Activated CD4-positive, alpha-beta memory T cell treated with anti-CD3 and anti-CD28 coated beads, Interleukin-2, amount 10 ng/mL, durations not matched to agents 7 days and 5 days (primary cell): ENCODE measurements at places on chromosomes 3 and 15.

DNA sequence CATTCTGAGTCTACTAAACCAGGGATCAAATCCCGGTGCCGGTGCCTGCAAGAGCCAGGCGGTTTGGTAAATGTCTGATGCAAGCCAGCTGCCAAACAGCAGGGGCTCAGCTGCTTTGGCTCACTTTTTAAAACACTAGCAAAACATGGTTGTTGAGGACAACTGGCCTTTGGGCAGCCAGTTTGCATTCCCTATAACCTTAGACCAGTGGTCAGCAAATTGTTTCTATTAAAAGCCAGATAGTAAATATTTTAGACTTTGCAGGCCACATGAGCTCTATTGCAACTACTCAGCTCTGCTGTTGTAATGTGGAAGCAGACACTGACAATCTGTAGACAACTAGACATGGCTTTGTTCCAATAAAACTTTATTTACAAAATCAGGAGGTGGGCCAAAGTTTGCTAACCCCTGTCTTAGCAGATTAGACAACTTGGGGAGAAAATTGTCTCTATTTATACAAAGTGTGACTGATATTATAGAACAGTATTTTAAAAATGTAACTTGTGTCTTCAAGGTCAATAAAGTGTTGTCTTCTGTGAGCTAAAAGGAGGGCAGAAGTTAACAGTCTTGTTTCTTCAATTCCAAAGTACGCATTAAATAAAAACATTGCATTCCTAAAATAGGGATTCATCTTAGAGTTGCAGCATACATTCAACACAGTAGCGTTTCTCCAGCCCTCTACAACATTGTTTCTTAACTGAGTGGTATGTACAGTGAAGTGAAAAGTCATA, 67.6 kb downstream of the SSUH2 start:
- no peaks in the 10 kb centered on the region for H3K4me1 ChIP-seq
- DNase-seq: no peak
- no peak overlapping the region for H3K4me3 ChIP-seq
- H3K36me3 ChIP-seq: no peaks in the 10 kb centered on the region

DNA sequence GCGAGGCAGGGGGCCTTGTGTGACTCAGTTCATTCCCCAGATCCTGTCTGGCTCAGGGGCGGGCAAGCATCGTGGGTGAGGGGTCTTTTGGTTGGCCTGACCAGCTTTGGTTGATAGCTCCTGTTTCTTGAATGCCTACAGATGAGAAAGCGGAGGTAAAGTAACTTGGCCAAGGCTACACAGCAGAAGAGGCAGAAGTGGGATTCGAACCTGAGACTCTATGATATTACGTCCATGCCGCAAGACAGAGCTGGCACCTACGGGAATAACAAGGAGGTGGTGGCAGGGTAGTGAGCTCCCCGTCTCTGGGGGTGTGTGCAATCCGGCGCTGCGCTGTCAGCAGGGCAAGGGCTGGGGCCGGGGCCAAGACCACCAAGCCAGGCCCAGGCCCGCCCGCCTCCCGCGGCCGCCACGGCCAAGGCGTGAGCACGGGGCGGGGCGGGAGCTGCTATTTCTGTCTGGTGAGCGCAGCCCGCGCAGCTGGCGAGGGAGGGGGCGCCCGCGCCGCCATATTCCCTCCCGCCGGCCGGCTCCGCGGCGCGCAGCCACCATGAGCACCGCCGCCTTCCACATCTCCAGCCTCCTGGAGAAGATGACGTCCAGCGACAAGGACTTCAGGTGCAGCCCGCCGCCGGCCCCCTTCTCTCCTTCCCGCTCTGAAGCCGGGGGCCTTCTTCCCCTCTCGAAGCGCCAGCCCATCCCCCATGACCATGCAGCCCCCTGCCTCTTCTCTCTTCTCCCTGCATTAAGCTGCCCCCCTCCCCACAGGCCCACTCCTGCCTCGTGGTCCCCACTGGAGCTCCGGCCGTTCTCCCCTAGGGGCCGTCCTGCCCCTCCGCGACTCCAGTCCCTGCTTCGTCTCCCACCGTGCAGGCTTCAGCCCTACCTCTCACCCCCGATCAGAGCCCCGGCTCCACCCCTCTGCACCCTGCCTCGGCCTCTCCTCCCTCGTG, at the start of gene CAND2:
Gene CAND2, plus strand, starts transcription at position 510 of the 953 bp plus-strand sequence. Its CDS starts 41 bp downstream, at position 551.
- peaks cover 22% of the 10 kb centered on the region for H3K27me3 ChIP-seq
- H3K36me3 ChIP-seq: no peaks in the 10 kb centered on the region
- DNase-seq: no peak
- peaks cover 3% of the 10 kb centered on the region for H3K4me1 ChIP-seq

- H3K27me3 ChIP-seq: no peaks in the 10 kb centered on the region
- no peak for DNase-seq
Measured at GRCh38 chr3:151403246-151403645, 18.7 kb upstream of the P2RY12 start.

- H3K36me3 ChIP-seq: no peaks in the 10 kb centered on the region
- H3K4me1 ChIP-seq: no peaks in the 10 kb centered on the region
Measured at GRCh38 chr3:54188176-54188791, 65.9 kb downstream of the CACNA2D3 start.

DNA sequence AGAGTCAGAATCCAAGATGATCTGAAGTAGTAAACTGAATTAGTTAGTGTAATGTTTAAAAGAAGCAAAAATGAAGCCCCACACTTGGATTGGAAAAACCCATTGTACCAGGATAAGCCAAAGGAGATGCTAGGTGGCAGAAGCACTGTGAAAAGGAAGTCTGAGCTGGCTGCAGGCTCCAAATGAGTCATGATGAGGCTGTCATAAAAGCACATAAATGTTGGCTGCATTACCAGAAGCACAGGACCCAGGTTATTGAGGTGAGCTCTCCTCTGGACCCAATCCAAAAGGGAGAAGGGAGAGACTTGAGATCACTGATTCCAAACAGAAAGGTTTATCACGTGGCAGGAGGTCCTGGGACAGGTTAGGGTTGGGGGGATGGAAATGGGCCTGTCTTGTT, 3.2 kb upstream of the ACAN start:
- H3K4me1 ChIP-seq: peaks cover 2% of the 10 kb centered on the region
- no peaks in the 10 kb centered on the region for H3K36me3 ChIP-seq
- no peak overlapping the region for H3K4me3 ChIP-seq
- peaks cover 61% of the 10 kb centered on the region for H3K27me3 ChIP-seq
- H3K27ac ChIP-seq: no peak overlapping the region
- DNase-seq: no peak

GRCh38 chr3:115825046-115825445, 201.7 kb downstream of the GAP43 start:
- no peak overlapping the region for H3K27ac ChIP-seq
- no peak overlapping the region for H3K4me3 ChIP-seq
- DNase-seq: no peak
- H3K36me3 ChIP-seq: no peaks in the 10 kb centered on the region
- H3K27me3 ChIP-seq: peaks cover 4% of the 10 kb centered on the region

DNA sequence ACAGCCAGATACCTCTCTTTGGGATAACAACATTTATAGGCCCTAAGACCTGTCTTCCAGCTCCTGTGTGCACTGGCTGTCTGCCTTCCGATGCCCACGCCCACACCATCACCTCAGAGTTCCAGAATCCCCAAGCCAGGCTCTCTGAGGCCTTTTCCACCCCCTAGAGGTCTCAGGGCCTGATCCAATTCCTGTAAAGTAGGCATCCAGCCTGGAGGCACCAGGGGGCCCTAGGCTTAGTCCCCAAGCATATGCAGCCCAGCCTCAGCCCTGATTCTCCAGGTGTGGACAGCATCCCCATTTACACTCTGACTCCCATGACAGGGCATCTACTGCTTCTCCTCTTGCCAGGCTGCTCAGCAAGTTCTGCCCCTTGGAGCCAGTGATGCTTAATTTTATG, 72.7 kb upstream of the CORO2B start:
- no peak for DNase-seq
- peaks cover 33% of the 10 kb centered on the region for H3K27me3 ChIP-seq
- H3K36me3 ChIP-seq: no peaks in the 10 kb centered on the region
- H3K4me3 ChIP-seq: no peak overlapping the region
- no peak overlapping the region for H3K27ac ChIP-seq
- H3K4me1 ChIP-seq: peaks cover 1% of the 10 kb centered on the region

- H3K27me3 ChIP-seq: no peaks in the 10 kb centered on the region
- H3K4me1 ChIP-seq: no peaks in the 10 kb centered on the region
- H3K36me3 ChIP-seq: peaks cover 8% of the 10 kb centered on the region
- no peak overlapping the region for H3K4me3 ChIP-seq
- DNase-seq: no peak
Measured at GRCh38 chr3:11548721-11549131, 95.0 kb downstream of the VGLL4 start.

- H3K36me3 ChIP-seq: no peaks in the 10 kb centered on the region
- no peaks in the 10 kb centered on the region for H3K27me3 ChIP-seq
- H3K4me1 ChIP-seq: peaks cover 2% of the 10 kb centered on the region
- no peak overlapping the region for H3K27ac ChIP-seq
Measured at GRCh38 chr15:48451736-48452135, 120.5 kb downstream of the DUT start.

GRCh38 chr3:34056951-34057390, 258.5 kb downstream of the PDCD6IP start:
- DNase-seq: peak; percentile 31
- peaks cover 11% of the 10 kb centered on the region for H3K4me1 ChIP-seq
- no peak overlapping the region for H3K27ac ChIP-seq
- H3K36me3 ChIP-seq: no peaks in the 10 kb centered on the region
- H3K27me3 ChIP-seq: peaks cover 6% of the 10 kb centered on the region
- H3K4me3 ChIP-seq: no peak overlapping the region

DNA sequence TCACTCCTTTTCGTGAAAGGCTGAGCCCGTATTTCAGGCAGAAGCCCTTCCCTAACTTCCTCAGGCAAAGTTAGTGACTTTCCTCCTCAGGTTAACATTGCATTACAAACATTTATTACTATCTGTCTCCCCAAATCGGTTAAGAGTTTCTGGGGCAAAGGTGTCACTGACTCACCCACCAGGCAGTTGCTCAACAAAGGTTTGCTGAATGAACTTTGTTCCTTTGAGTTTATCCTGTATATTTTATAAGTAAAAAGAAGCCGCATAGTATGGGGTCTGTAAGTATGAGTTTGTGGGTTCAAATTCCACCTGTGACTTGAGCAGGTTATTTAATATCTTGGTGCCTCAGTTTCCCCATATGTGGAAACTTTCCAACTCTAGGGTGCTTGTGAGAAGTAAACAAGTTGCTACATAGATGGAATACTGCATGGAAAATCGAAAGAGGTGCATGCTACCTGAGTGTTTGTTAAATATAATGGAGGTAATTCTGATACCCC, 177.7 kb downstream of the THRB start:
- no peaks in the 10 kb centered on the region for H3K4me1 ChIP-seq
- no peaks in the 10 kb centered on the region for H3K36me3 ChIP-seq
- H3K27ac ChIP-seq: no peak overlapping the region
- no peak for DNase-seq
- no peak overlapping the region for H3K4me3 ChIP-seq
